ENCODE measurements at places on chromosomes 3 and 15.

- DNase-seq = no peak
Measured at GRCh38 chr3:46228260-46229242, 13.7 kb upstream of the CCR3 start.

GRCh38 chr3:14303336-14304100, 98.9 kb upstream of the SLC6A6 start:
- DNase-seq = no peak

- DNase-seq = no peak
Measured at GRCh38 chr3:52407779-52408178, 37.1 kb downstream of the SEMA3G start.

DNA sequence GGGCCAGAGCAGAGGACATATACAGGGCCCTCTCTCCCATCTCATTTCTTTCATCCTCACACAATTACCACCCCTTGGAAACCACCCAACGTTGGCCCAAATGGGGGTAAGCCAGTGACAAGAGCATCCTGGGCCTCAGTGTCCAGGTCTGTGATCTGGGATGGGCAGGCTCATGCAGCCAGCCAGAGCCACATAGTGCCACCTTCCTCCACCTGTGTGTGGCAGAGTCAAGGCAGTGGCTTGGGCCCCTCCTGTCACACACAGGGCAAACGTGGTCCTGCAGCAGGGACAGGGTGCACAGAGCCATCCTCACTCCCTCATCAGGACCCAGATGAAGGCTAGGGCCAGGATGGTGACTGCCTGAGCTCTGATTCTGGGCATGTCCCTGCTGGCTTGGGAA, 2.3 kb upstream of the MYL3 start:
- no peak for DNase-seq

DNA sequence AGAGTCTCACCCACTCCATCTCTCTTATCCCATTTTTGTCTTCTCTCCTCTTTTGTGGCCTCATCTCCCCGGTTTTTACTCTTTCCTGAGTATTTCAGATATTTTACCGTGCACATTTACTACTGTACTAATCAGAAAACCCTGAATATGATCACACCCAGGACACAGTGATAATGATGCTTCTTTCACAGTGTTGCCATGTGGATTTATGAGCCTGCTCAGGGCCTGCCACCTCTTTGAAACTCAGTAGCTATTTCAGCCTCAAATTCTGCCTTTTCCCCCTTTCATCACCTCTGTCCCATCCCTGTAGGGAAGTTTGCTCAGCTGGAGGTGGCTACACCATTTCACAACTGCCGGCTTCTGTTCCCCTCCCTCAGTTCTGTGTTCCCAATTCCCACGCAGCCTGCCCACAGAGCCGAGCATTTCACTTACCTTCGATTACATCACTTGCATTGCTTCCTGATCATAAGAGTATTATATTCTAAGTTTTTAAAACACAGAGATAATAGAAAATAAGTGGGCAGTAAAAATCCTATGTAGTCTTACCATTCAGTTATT, 33.2 kb downstream of the ARNT2 start:
- DNase-seq = no peak

- DNase-seq = no peak
Measured at GRCh38 chr15:48381861-48382260, 50.6 kb downstream of the DUT start.

DNA sequence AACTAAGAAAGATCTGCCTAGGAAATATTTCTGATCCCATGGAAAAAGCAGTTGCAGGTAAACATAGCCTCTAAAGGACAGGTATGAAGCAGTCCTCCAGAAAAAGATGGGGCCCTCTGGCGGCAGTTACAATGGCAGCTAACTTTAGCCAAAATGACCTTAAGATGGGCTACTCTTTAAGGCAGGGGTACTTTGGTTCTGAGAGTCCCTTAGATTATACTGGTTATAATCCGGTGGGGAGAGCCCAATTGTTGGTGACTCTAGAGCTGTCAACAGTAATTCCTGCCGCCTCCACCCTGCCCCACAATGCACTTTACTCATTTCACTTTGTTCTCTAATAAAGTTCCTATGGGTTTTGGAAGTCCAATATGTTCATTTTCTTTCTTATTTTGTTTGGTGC, 412.8 kb upstream of the WNT5A start:
- DNase-seq = peak; percentile 7

GRCh38 chr3:130950641-130951040, 56.8 kb downstream of the ATP2C1 start:
- no peak for DNase-seq

- no peak for DNase-seq
Measured at GRCh38 chr3:140258222-140258724, 323.3 kb downstream of the CLSTN2 start.

- no peak for DNase-seq
Measured at GRCh38 chr3:171145798-171146197, 119.3 kb upstream of the SLC2A2 start.

DNA sequence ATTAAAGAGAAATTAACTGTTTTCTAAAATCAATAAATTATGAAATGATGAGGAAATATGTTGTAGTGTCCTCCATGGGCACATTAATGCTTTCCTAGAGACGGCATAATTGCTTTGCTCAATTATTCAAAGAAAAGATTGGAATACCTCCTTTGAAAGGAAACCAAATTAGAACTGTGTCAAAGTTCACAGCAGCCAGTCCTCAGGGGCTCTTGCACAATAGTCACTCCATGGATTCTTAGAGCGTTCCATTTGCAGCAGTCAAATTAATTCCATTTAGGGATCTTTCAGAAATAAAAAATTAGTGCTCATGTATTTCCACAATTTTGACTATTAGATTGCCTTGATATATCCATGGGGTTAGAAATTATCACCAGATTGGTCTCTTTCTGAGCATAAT, 841.6 kb upstream of the DPPA4 start:
- DNase-seq = no peak

DNA sequence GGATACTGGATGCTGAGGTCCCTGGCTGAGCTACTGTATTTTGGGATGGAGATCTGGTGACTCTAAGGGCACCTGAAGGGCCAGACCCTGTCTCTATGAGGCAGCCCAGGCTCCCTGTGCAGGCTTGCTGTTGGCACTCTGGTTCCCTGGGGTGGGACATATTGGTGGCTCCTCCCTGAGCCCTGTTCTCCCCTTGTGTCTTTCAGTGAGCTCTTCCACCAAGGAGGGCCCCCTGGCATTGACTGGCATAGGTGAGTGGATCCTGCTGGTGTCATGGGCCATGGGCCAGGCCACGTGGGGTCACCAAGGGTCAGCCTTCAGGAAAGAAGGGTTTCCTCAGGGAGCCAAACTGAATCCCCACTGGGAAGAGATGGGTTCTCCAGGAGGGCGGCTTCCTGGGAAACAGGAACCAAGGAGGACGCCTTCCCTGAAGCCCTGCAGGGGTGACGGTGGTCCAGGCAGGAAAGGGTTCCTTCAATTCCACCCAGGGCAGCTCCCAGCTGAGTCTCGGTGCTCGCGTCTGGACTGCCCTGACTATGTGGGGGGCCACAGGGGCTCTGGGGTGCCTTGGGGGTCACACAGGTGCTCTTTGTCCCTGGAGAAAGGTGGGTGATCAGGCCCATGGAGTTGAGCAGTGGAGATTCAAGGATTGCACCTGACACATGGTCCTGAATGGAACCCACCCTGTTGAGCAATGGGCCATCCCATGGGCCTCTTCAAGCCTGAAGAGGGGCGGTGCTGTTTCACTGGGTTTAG, 220.4 kb downstream of the SNRPN start:
- no peak for DNase-seq

GRCh38 chr3:101780661-101781060, 1.6 kb downstream of the NXPE3 start:
- DNase-seq = no peak

GRCh38 chr3:40070816-40071215, 238.7 kb upstream of the EIF1B start:
- DNase-seq = no peak

DNA sequence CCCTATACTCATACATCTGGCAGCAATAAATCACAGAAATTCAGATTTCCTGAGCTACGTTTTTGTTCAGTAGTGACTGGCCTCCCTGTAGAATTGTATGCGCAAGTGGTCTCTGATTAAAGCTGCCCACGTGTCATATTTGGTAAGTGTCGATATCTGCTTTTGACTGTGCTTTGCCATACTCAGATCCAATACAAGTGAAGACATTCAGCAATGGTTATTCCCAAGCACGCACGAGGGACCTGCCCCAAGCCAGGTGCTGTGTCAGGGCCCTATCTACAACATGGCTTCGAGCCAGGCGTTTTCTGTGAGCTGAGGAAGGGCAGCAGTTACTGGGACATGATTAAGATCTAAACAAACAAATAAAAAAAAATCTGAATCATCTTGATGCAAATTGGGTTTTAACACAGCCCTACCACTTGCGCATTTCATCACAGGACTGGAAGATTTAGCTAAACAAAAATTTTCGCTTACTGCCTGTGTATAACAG, 47.2 kb upstream of the ICE2 start:
- DNase-seq = no peak

DNA sequence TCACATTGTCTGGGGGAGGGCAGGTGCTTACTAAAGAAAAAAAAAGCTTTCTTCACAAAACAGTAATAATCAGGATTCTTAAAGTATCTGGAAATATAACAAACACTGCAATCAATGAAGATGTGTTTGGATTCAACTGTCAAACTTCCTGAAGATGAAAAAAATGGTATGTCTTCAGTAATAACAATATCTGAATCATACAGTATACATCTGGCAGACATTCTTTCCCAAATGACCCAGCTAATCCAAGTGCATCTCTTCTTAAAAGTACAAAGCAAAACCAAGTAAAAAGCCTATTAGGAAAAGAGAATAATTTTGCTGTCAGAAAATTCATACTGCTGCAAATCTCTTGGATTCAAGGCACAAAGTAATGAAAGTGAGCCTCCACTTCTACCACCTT, 145.0 kb upstream of the MCTP2 start:
- DNase-seq = no peak

DNA sequence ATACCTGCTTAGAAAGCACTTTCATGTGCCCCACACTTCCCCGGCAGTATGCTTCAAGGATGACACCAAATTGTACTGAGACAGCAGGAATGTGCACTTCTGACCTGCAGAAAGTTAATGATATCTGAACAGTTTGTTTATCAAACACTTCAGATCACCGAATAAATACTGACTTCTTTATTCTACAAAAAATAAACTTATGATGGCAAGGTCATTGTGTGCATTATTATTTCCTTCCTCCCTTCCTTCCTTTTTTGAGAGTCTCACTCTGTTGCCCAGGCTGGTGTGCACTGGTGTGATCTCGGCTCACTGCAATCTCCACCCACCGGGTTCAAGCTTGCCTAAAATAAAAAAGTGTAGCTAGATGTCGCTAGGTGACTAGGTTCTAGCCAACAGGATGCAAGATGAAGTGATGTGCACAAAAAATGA, 80.3 kb downstream of the FAIM start:
- DNase-seq = no peak

- DNase-seq = no peak
Measured at GRCh38 chr15:90594301-90594738, 64.6 kb downstream of the CRTC3 start.

DNA sequence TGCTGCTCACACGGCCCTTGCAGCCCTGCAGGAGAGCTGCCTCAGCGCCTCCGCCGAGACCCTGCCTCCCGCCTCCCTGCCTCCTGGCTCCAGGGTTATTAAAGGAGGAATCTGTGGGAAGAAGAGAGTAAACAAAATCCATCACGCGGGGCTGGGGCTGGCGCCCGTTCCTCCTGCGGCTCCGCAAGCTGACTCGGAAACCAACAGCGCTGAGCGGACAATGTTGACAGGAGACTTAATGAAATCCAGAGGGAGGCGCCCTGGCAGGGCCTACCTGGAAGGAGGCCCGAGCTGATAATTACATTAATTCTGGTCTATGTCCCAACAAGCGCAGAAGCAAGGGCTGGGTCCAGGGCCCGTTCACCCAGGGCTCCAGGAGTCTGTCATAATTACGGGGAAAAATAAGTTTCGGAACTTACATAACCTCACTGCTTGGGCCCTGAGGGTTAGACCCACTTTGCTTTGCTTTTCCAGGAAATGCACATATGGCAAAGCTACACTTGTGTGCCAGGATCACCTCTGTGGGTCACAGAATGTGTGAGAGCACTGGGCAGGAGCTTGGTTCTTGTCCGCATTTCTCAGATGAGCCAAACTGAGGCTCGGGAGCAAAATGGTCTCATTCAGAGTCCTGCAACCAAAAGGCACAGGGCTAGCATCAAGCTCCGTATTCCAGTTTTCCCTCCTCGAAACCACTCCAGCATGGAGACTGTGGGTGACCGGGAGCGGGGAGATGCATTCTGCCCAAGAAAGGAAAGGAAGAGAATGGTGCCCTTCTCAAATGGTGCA, 43.8 kb upstream of the SLC6A6 start:
- no peak for DNase-seq

DNA sequence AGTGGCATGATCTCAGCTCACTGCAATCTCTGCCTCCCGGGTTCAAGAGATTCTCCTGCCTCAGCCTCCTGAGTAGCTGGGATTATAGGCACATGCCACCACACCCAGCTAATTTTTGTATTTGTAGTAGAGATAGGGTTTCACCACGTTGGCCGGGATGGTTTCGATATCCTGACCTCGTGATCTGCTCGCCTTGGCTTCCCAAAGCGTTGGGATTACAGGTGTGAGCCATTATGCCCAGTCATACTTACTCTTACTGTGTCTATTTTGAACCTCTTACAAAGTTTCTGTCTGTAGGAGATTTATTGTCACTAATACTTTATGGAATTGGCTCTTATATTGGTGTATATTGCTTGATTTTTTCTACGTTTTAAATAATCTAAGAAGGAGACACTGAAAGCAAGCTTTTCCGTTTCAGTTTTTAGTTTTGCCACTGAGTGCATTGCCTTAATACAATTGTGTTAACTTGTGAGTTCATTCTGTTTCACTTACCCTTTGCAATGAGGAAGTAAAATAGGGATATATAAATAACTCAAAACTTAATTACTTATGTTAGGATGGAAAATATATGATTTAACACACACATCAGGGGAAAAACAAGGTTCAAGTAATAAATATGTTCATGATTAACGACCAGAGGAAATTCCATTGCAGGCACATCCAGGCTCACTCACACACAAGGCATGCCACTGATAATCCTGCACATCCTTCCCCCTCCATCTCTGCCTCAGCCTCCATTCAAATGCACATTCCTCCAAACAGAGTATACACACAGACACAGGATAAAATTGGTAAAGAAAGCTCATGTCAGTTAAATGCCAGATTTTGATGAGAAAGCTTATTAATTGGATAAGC, 279.3 kb upstream of the RASGRP1 start:
- no peak for DNase-seq

DNA sequence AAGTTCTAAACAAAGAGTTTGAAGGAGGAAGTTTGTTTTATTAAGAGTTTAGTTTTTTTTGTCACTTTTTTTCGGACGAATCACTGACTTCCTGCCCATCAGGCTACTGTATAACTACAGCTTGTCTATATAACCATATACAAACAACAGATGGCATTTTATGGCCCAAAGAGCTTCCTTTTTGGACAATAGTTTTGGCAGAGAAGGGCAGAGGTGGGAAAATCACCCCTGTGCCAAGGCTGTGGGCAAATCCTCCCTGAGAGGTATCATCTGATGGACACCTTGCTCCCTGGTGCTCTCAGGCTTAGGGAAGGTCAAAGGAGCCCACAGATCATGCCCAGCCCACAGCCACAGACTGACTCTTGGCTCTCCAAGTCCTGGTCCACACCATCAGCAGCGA, 113.4 kb downstream of the OXNAD1 start:
- no peak for DNase-seq

All from GM20000 (cell line).